SIG-M5 (cell line): ENCODE measurements at places on chromosomes 7 and 10.

DNA sequence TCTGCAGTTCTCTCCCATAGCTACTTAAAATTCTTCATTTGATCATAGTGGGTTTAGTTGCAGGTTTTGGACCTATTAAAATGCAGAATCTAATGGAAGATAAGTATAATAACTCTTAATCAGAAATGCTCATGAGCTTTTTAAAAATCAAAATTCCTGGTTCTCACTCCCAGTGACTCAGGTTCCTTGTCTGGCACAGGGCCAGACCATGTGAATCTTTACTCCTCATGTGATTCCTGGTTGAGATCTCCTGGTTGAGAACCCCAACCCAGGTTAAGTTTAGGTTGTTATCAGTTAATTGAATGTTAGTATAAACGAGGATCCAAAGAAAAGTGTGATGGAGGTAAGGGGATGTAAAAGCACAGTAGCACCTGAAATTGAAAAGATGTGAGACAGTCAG lies 17.5 kb upstream of the TRUB1 start:
- DNase-seq: no peak

GRCh38 chr7:151038951-151039849 lies 9.1 kb upstream of the ASIC3 start:
- no peak for DNase-seq

DNA sequence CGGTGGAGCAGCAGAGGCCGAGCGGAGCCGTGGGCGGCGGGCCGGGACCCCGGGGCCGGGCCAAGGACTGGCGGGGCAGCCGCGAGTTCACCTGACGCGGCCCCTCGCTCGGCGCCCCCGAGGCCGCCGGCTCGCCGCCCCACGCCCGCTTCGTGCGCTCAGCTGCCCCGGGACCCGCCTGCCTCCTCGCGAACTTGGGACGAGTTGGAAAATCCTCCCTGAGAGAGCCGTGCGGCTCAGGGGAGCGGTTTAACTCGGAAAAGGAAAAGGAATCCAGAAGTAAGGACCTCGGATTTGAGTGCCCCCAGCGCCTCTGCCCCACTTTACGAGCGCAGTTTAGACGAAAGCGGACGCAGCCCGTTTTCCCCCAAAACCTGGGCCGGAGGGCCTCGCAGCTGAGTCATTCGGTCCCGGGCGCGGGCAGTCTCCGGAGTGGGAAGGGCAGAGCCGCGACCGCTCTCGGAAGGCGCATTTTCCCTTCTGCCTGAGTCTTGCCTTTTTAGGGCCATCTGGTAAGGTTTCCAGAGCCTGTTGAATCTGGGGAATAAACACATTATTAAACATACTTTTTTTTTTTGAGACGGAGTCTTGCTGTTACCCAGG lies 744 bp downstream of the CREM start:
- DNase-seq: no peak

- no peak for DNase-seq
Observed at GRCh38 chr10:3986493-3987142, 201.6 kb upstream of the KLF6 start.

DNA sequence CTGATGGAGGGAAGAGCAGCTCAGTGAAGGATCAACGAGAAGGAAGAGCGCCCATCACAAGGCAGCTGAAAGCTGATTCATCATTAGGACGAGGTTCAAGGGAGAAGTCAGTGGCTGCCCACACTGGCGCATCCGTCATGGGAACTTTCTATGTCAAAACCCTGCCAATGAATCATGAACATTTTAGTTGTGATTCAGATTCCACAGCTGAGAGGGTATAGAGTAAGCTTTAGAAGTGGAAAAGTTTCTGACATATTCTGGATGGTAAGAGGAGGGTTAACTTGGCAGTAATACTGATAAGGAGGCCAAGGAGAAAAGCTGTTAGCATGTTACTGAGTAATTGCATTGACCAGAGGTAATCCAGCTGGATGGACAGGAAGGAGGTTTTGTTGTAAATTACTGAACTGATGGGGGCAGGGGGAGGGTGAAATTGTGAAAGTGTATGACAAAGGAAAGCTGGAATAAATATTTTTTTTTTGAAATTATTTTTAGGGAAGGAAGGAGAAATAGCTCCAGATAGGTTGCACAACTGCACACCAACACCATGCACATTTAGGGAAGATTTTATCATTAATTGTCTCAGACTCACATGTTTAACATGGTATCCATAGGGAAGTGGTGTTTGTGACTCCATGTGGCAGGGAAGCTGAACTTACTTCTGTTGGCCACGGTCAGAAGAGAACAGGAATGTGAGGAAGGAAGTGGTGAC lies 78.3 kb upstream of the NRP1 start:
- DNase-seq: no peak

- DNase-seq: no peak
Observed at GRCh38 chr10:65423043-65423442, 1502.8 kb upstream of the LRRTM3 start.

DNA sequence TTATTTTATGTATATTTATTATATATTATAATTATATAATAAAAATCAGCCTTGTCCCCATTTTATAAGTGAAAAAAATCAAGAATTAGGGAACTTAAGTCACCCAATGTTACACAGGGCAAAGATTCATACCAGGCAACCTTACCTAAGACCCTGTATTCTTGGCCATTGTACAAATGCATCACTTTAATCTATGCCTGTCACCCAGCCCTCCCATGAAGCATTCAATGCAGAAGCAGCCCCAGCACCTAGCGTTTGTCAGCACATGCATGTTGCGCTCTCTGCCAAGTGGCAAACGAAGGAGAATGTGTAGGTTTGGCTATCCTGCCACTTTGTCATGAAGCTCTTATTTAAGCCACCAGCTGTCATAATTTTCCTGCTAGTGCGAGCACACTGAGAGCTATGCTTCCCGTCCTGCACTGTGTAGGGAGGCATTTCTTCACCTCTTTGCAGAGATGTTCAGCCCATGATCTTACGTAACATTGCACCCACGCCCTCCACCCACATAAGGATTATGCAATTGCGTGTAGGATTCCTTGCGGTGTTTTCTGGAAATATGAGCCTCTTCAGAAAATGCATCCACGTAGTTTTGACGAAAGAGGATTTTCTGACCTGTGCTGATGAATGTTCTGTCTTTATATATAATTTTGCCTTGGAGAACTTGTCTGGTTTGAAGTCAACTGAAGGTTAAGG lies 7.7 kb upstream of the COBL start:
- DNase-seq: no peak

DNA sequence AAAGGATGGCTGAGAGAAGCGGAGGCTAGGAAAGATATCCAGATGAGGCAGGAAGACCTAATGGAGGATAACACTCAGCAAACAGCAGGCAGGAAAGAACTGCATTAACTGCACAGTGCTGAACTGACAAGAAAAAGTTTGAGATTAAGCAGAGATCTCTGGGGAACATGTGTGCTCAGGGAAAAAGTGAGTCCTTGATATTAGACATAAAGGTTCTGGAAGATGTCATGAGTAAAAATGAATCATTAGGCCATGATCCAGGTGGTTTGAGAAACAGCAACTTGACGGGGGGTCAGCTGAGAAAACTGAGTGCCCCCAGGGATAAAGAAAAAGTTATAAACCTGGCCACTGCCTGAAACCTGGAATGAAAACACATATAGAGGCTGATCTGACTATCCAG lies 27.3 kb upstream of the ANK3 start:
- DNase-seq: no peak

DNA sequence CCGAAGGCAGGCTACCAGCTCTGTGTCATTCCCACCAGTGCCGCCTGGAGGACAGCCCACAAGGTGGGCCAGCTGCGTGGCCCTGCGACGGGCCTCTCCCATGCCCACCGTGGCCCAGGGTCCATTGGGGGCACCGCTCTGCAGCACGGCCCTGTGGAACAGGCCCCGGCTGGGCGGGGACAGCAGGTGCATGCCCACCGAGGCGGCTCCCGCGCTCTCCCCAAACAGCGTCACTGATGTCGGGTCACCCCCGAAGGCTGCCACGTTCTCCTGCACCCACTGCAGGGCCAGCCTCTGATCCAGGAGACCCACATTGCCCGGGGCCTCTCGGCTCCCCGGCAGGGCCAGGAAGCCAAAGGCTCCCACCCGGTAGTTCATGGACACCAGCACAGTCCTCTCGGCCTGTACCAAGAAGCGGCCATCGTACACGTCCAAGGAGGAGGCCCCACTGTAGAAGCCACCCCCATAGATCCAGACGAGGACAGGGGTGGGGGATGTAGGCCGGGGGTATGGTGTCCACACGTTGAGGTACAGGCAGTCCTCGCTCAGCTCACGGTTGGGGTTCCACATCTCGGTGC lies 2.3 kb downstream of the ACHE start:
- DNase-seq: no peak
